Nephron progenitor cell (in vitro differentiated cells): ENCODE measurements at places on chromosomes 7 and 10.

DNA sequence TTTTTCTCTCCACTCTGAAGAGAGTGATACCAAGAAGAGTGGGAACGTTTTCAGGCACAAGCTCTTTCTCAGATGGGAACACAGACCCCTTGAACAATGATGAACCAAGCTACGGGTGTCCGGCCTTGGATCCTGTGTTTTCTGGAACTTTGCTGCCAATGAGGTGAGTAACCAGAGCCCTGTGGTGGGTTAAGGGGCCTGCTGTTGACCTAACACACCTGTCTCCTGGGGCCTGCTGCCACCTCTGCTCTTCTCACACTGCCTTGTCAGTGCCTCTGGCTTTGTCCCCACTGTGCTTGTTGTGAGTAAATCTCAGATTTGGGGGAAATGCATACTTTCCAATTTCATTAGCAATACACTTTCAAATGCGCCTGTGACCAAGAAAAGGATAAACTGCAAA, 1.4 kb upstream of the PKD1L1 start:
- H3K4me3 ChIP-seq: no peak overlapping the region
- peaks cover 30% of the 10 kb centered on the region for H3K4me1 ChIP-seq
- no peak for DNase-seq
- H3K27me3 ChIP-seq: peaks cover 9% of the 10 kb centered on the region

DNA sequence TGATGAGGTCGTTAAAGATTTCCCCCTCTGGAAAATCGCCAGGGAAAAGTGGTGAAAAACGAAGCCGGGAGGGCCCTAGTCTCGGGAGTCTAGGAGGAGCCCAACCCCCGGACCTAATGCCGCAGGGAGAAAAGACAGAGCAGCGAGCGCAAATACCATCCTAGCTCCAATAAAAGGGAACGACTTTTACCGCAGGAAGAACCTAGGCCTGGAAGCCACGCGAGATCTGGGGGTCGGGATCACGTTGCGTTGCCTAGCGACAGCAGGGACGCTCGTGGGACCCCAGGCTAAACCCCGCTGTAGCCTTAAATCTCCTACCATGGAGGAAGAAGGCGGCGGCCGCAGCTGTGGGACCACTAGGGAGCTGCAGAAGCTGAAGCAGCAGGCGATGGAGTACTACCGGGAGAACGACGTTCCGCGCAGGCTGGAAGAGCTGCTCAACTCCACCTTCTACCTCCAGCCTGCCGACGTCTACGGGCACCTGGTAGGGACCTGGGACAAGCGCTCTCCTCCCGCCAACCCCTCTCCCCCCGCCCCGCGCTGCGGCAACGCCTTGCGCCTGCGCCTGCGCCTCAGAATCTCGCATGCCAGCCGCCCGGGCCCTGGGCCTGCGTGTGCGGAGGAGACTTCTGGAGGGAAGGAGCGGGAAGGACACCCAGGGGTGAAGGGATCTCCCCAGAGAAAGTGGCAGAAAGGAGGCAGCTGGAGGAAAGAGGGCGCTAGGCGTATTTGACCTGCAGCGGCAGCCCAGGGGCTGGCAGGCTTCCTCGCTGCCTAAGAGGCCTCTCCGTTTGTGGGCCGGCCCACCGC, at the start of gene ENO4:
TSS of gene ENO4 (plus strand) at position 252 of the 810 bp plus-strand sequence. CDS start at position 320, 68 bp downstream.
- peaks cover 23% of the 10 kb centered on the region for H3K4me1 ChIP-seq
- no peaks in the 10 kb centered on the region for H3K36me3 ChIP-seq
- DNase-seq: peak; percentile 90
- peak within 1 kb of the TSS; percentile 89 for H3K4me3 ChIP-seq

GRCh38 chr7:124893140-124893827, 36.3 kb downstream of the POT1 start:
- no peaks in the 10 kb centered on the region for H3K4me1 ChIP-seq
- no peak overlapping the region for H3K27ac ChIP-seq
- H3K27me3 ChIP-seq: no peaks in the 10 kb centered on the region
- no peak for DNase-seq

GRCh38 chr10:73999703-74000102, 1.8 kb downstream of the VCL start:
- peaks cover 9% of the 10 kb centered on the region for H3K27me3 ChIP-seq
- H3K4me3 ChIP-seq: peak overlapping the region; percentile 98
- peaks cover 19% of the 10 kb centered on the region for H3K36me3 ChIP-seq

DNA sequence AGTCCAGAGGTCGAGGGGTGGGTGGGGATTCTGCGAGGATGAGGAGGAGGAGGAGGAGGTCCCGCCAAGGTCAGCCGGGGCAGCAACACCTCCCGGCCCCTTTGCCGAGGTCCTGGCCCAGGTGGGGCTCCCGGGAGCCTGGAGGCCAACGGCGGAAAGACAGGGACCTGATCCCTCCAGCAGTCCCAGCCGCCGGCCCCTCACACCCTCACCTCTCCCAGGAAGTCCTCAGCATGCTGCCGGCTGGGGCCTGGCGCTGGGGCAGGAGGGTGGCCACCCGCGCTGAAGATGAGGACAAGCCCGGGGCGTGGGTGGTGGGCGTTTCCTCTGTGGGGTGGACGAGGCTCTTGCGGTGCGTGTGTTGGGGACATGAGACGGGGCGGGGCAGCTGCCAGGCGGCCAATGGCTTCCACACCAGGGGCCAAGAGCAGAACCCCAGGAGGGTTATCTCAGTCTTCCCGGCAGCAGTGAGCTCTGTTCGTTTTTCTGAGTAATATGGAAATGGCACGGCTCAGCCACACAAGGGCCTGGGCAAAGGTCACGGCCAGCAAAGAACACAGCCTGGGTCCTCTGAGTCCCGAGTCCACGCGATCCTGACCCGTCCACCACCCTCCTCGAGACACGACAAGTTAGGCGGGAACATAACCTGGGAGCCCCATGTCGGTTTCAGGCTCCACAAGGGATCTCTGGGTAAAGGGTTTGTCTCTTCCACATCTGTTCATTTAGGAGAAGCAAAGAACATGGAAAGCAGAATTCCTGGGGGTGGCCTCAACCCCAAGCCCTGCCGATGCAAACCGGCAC, 82.9 kb upstream of the PDGFA start:
- H3K4me1 ChIP-seq: peaks cover 67% of the 10 kb centered on the region
- H3K27ac ChIP-seq: peak overlapping the region; percentile 88
- no peak for DNase-seq

- peak; percentile 62 for DNase-seq
- peak overlapping the region; percentile 94 for H3K4me3 ChIP-seq
- peak overlapping the region; percentile 98 for H3K27ac ChIP-seq
Measured at GRCh38 chr7:35036361-35037171, 719 bp downstream of the DPY19L1 start.

DNA sequence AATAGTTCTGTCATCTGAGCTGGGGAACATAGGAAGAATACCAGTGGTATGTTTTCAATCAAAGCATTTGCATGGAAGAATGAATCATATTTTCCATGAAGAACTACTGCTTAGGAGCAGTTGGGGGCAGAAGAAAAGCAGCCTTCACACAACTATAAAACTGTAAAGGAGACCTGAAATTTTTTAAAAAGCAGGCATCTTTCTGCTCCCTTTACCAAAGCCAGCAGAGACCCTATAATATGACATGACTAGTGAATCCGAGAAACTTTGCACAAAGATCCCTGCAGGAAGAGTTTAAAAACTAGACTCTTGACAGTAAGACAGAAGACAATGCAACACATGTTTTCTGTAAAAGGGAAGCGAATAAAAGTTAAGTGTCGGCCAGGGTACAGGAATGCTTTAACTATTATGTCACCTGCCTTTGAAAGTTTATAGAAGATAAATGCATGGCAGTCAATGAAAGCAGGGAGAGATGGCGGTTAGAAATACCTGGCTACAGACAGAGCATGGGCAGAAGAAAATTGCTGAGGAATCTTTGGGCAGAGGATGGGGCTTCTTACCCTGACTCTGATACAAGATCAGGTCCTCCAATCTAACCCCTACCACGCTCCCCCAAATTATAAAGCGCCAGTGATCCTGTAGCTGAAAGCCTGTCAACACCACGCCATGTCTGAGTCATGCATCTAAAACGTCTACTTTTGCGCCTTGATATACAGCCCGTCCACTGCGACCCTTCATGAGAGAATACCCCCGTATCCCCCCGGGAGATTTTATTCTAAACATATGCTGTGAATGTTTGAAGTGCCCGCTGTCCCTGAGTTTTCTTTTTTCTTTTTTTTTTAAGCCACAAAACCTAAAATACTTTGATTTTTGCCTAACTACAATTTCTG, 93.1 kb downstream of the GLI3 start:
- no peak for DNase-seq
- H3K4me1 ChIP-seq: peaks cover 34% of the 10 kb centered on the region
- peak overlapping the region; percentile 64 for H3K4me3 ChIP-seq
- H3K27me3 ChIP-seq: peaks cover 7% of the 10 kb centered on the region

GRCh38 chr10:72783410-72783833, 91.5 kb downstream of the MCU start:
- H3K36me3 ChIP-seq: peaks cover 5% of the 10 kb centered on the region
- H3K4me1 ChIP-seq: peaks cover 25% of the 10 kb centered on the region
- DNase-seq: no peak

- no peak for DNase-seq
- no peak overlapping the region for H3K27ac ChIP-seq
- H3K4me1 ChIP-seq: peaks cover 22% of the 10 kb centered on the region
Measured at GRCh38 chr7:126937171-126937570, 315.6 kb downstream of the GRM8 start.

DNA sequence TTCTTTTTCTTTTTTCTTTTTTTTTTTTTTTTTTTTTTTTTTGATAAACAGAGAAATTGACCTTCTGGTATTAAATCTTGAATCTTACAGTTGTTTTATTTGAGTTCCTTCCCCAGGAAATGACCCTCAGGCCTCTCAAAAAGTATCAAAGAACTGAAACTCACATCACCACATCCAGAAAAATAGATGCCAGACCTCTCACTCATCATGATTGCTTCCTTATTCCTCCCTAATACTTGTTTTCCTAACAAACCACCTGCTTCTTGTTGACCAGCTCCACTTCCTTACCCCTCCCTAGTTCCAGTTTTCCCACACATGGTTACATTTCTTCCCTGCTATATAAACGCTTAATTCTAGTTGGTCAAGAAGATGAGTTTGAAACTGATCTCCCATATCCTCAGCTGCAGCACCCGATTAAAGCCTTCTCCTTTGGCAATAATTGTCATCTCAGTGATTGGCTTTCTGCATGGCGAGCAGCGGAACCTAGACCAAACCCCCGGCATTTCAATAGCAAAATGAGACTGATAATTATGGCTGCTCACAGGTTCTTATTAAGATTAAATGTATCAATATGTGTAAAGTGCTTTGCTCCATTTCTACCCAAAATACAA, 681.1 kb upstream of the AUTS2 start:
- H3K27ac ChIP-seq: no peak overlapping the region
- no peaks in the 10 kb centered on the region for H3K4me1 ChIP-seq
- DNase-seq: no peak
- peaks cover 19% of the 10 kb centered on the region for H3K36me3 ChIP-seq
- H3K27me3 ChIP-seq: peaks cover 8% of the 10 kb centered on the region

- no peak overlapping the region for H3K4me3 ChIP-seq
- no peaks in the 10 kb centered on the region for H3K36me3 ChIP-seq
- no peak overlapping the region for H3K27ac ChIP-seq
Measured at GRCh38 chr10:13049774-13050420, 48.4 kb upstream of the CCDC3 start.

DNA sequence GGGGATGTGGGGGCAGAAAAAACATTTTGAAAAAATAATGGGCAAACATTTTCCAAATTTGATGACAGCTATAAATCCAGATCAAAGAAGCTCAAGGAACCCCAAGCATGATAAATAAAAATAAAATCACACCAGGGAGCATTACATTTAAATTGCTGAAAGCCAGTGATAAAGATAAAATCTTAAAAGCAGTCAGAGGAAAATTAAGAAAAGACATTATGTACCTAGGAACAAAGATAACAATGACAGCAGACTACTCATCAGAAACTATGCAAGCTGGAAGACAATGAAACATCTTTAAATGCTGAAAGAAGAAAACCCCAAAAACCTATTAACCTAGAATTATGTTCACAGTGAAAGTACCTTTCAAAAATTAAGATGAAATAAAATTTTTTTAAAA, 23.3 kb downstream of the NEUROG3 start:
- no peak overlapping the region for H3K27ac ChIP-seq
- no peaks in the 10 kb centered on the region for H3K4me1 ChIP-seq
- no peaks in the 10 kb centered on the region for H3K36me3 ChIP-seq
- no peak overlapping the region for H3K4me3 ChIP-seq
- DNase-seq: no peak
